CD8-positive, alpha-beta T cell (primary cell): ENCODE measurements at places on chromosomes 7 and 10.

DNA sequence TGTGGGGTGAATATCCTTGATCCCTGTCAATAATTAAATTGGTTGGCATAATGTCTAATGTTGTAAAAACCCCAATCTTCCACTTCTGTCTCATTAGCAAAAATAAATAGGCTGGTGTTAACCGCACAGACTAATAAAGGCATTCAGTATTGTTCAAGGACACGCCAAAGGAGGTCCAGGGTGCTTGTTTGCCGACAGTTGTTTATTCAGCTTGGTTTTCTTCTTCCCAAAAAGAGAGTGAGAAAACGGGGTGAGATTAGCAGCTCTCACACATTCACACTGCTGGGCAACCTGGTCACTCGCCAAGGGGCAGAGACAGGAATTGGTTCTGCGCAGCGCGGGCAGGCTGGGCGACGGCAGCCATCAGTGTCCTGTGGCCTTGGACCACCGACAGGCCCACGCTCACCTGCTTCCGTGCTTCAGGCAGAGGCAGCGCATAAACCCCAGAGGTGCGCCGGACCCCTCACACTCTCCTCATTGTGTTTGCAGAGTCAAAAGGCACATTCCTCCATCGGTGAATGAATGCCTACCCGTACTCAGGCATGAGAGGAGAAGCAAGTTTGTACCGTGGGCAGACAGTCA is 26.2 kb upstream of the LMBR1 start:
- no peak for DNase-seq

DNA sequence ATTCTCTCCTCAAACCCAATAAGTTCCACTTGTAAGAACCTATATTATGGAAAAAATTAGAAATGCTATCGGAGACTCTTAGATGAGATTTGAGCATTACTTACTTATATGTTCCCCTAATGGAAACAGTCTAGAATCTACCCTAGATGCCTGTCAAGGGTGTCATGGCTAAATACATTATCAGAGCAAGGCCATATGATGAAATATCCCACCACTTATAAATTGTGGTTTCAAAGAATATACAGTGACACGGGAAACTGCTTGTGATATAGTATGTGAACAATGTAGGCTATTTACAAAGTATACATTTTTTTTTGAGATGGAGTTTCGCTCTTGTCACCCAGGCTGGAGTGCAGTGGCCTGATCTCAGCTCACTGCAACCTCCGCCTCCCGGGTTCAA is 46.3 kb upstream of the CTBP2 start:
- DNase-seq = no peak

GRCh38 chr10:27440478-27440877 is 63.6 kb upstream of the RAB18 start:
- DNase-seq = no peak

DNA sequence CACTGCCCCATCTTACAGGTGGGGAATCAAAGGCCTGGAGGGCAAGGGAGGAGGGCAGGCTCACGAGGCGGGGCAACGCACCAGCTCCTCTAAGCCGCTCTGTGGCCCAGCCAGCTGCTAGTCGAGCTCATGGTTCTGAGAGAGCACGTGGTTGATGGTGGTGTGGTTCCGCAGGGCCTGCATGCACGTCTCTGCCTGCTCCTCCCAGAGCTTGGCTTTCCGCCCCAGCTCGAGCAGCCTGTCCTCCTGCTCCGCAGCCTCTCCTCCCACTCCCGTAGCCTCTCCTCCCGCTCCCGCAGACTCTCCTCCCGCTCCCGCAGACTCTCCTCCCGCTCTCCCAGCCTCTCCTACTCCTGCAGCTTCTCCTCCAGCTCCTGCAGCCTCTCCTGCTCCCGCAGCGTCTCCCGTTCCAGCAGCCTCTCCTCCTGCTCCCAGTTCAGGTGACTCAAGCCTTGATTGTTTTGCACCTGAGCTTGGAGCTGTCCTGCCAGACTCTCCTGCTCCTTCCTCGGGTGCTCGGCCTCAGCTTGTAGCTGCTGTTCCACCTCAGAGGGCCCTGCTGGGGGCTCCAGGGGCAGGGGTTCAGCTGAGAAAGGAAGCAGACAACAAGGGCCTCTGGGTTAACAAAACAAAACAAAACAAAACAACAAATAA is 19.1 kb upstream of the MTPAP start:
- no peak for DNase-seq
